ENCODE measurements at places on chromosomes 2 and 18. TPM values are rescaled to one million over a fixed set of nuclear protein-coding genes. Genes with fewer than 3 reads are reported as not detected.

DNA sequence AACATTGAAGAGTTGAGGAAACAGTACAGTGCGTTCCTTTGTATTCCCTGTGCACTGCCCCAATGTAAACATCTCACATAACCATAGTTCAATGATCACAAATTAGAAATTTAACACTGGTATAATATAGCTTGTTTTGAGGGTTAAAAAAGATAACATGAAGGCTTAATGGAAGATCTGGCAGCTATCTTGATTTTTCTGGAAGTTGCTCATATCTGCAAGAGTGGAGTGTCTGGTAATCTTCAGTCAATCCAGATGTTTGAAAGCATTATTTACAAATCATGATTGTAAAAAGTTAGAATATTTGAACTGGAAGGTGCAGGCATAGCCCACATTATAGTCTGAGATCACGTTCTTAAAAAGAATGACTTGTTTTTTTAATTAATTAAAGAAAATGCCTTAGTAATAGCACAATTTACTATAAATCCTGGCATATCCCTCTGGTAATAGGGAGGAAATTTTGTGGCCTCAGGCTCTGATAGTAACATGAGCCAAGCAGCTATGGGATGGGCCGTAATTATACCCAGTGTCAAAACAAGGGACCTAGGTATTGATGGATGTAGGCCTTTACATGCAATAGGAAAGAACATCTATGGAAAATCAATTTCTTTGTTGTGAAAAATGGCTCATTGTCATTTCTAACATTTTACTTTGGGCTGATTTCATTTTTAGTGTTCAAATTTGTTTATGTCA is 418.0 kb downstream of the THSD7B start:
- no peaks in the 10 kb centered on the region for H3K27me3 ChIP-seq
- DNase-seq = no peak
- no peaks in the 10 kb centered on the region for H3K36me3 ChIP-seq
- H3K4me1 ChIP-seq = no peaks in the 10 kb centered on the region

GRCh38 chr2:222232839-222233238 is 66.0 kb downstream of the PAX3 start:
- H3K27ac ChIP-seq = no peak overlapping the region
- no peak overlapping the region for H3K4me3 ChIP-seq
- no peaks in the 10 kb centered on the region for H3K4me1 ChIP-seq
- DNase-seq = no peak

DNA sequence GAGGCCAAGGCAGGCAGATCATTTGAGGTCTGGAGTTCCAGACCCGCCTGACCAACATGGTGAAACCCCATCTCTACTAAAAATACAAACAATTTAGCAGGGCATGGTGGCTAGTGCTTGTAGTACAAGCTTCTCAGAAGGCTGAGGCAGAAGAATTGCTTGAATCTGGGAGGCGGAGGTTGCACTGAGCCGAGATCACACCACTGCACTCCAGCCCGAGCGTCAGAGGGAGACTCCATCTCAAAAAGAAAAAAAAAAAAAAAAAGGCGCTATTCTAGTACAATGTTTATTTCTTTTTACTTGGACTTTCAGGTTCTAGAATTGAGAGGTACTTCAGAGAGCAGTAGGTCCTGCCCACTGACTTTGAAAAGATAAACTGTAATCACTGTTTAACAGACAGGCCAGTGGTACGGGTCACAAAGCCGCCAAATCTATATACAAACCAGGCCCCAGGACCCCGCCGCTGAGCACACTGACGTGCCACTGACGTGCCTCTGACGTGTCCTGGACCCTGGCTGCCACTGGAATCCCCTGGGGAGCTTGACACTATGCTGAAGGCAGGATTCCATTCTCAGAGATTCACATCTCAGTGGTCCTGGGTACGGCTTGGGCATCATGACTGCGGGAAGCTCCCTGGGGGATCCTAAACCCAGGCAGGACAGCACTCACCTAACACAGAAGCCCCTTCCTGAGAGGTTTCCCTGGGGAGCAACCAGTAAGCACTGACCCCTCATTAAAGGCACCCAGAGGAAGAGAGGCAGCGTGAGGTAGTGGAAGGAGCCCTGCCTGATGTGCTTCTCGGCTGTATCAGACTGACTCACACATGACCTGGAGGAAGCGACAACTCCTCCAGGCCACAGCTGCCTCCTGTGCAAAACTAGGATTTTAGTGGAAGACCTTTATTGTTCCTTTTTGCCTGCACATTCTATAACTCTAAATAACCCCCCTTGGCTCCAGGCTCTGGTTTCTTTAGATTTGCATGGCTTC is 197.8 kb upstream of the MEIS1 start:
- no peak overlapping the region for H3K27ac ChIP-seq
- no peaks in the 10 kb centered on the region for H3K4me1 ChIP-seq
- no peaks in the 10 kb centered on the region for H3K27me3 ChIP-seq
- no peak for DNase-seq

INPP1 gene
- 7.1 TPM for total RNA-seq
